Mucosa of descending colon (tissue), 3 donors: ENCODE measurements at places on chromosomes 4 and X. TPM values are rescaled to one million over a fixed set of nuclear protein-coding genes. Genes with fewer than 3 reads are reported as not detected.

Gene PAGE2B
- not detected for total RNA-seq

Gene AWAT2
- total RNA-seq: not detected

Gene ARR3
- total RNA-seq: 0.60 TPM

Gene SAGE1
- total RNA-seq: not detected

Gene SNCA
- 0.43 TPM for total RNA-seq

Gene GPM6B
- total RNA-seq: 1.3 TPM

Gene ETNPPL
- not detected for total RNA-seq

Gene GYG2
- total RNA-seq: 3.5 TPM

Gene PLXNB3
- 44.9 TPM for total RNA-seq

Gene MECP2
- total RNA-seq: 33.5 TPM

Gene GAGE2A
- not detected for total RNA-seq

Gene P2RY4
- 0.79 TPM for total RNA-seq

Gene PROM1
- 52.0 TPM for total RNA-seq

Gene SPANXA1
- not detected for total RNA-seq

Gene TLR8
- total RNA-seq: 1.5 TPM

Gene RNF4
- 55.1 TPM for total RNA-seq

Gene TMSB15C
- 2.6 TPM for total RNA-seq

Gene IGBP1
- 69.7 TPM for total RNA-seq

Gene EMCN
- total RNA-seq: 4.5 TPM

Gene PDHA2
- total RNA-seq: not detected

Gene BLOC1S4
- 11.8 TPM for total RNA-seq

Gene TBC1D9
- total RNA-seq: 9.1 TPM

Gene ASB11
- 0.17 TPM for total RNA-seq

Gene PARM1
- total RNA-seq: 120 TPM

Gene TLR2
- 2.0 TPM for total RNA-seq

Gene ADGRG2
- total RNA-seq: 0.38 TPM

Gene MORF4L2
- total RNA-seq: 181 TPM

Gene KLB
- total RNA-seq: 0.92 TPM

Gene UBQLN2
- total RNA-seq: 20.3 TPM

Gene PPP1R2C
- total RNA-seq: not detected

Gene MTCP1
- 11.7 TPM for total RNA-seq

Gene SPANXB1
- total RNA-seq: not detected

Gene QRFPR
- total RNA-seq: not detected

Gene EGF
- total RNA-seq: 2.5 TPM

Gene C4orf36
- 0.96 TPM for total RNA-seq

Gene LEF1
- total RNA-seq: 3.9 TPM

Gene GABRB1
- 0.82 TPM for total RNA-seq

Gene ZNF157
- total RNA-seq: not detected

Gene LINC00632
- total RNA-seq: 33.3 TPM

Gene SYTL5
- total RNA-seq: 11.5 TPM

Gene SRD5A3
- 14.0 TPM for total RNA-seq

Gene HSFX2
- total RNA-seq: 0.36 TPM

Gene GAGE1
- not detected for total RNA-seq

Gene MAD2L1
- total RNA-seq: 2.9 TPM

Gene PKD2
- 7.4 TPM for total RNA-seq

Gene TEX13B
- total RNA-seq: not detected

Gene NEXMIF
- total RNA-seq: 6.8 TPM

Gene RAB9B
- 8.0 TPM for total RNA-seq

Gene LAMP2
- total RNA-seq: 79.0 TPM

Gene RASSF6
- total RNA-seq: 41.1 TPM

Gene RNF212
- 2.3 TPM for total RNA-seq

Gene BEX5
- 2.9 TPM for total RNA-seq

Gene PAGE2
- total RNA-seq: not detected

Gene MAGEE2
- 0.25 TPM for total RNA-seq

Gene SMIM10L2A
- 0.58 TPM for total RNA-seq
